ENCODE measurements at places on chromosomes 7 and 10.

GRCh38 chr10:111716032-111716431 lies 467.5 kb downstream of the GPAM start:
- no peak for DNase-seq

DNA sequence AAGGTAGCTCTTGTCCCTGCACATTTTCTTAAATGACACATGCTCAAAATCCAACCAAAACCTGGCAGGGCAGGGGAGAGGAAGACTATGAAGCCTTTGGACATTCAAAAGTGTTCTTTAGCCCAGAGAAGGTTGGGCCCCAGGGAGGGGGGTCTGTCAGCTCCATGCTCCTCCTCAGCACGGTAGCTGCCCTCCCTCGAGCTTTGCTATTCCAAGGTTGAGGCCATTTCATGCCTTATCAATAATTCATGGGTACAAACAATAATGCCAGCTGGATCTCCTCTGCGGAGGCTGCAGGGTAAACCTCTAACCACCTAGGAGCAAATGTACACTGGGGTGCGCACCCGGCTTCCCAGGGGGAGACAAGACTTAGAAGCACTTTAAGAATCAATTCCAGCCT lies 61.5 kb downstream of the SLIT1 start:
- DNase-seq, result no peak

- no peak for DNase-seq
Observed at GRCh38 chr7:157189405-157189804, 50.7 kb downstream of the UBE3C start.

DNA sequence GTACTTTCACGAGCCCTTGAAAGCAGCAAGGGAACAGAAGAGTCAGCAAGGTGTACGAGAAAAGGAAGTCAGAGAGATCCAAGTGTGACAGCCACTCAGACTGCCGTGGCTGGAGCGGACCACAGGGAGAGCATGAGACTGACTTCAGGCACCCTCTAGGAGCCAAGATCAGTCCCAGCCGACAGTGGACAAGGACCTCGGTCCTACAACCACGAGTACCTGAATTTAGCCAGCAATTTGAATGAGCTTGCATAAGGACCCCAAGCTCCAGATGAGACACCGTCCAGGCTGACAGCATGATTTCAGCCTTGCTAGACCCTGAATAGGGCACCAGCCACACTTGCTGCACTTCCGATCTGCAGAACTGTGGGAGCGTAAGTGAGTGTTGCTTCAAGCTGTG lies 13.7 kb upstream of the EBF3 start:
- DNase-seq, result no peak

DNA sequence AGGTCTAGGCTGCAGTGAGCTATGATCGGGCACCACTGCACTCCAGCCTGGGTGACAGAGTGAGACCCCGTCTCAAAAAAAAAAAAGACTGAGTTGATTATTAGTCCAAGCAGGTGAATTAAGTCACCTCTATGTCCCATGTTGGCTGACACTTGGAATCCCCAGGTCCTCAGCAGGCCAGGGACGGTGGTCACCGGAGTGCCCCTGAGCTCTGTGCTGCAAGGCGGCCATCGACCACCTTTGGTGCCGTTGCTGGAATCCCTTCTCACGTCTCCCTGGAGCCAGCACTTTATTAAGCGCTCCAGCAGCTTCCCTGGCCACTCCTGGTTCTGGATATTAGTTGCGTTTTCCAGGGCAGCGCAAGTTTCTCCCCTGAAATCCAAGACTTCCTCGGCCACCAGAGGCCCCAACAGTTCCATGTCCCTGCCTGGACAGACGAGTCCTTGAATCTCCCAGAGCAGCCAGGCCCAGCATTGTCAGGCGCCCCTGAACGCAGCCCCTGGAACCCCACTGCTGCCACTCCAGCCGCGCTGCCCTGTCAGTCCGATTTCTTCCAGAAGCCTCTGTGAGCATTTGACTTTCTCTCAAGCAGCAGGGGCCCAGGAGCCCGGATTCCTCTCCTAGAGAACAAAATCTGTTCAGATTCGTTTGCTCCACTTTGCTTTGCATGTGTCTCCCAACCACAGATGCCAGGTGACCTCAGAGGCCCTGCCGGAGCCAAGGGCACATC lies 38.4 kb upstream of the FOXL3 start:
- no peak for DNase-seq

DNA sequence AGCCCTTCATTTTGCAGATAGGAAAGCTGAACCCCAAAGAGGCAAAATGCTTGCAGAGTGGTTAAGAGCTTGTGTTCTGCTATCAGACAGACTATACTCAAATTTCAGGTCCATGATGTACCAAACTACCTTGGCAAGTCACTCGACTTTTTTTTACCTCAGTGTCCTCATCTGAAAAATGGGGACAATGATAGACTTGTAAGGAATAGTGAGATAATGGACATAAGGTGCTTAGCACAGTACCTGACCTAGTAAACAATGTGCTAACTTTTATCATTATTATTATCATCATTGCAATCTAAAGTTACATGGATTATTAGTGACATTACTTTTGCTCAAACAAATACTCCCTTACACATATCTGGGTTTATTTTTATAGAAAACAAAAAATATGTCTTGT lies 79.4 kb upstream of the ARID5B start:
- DNase-seq, result no peak

DNA sequence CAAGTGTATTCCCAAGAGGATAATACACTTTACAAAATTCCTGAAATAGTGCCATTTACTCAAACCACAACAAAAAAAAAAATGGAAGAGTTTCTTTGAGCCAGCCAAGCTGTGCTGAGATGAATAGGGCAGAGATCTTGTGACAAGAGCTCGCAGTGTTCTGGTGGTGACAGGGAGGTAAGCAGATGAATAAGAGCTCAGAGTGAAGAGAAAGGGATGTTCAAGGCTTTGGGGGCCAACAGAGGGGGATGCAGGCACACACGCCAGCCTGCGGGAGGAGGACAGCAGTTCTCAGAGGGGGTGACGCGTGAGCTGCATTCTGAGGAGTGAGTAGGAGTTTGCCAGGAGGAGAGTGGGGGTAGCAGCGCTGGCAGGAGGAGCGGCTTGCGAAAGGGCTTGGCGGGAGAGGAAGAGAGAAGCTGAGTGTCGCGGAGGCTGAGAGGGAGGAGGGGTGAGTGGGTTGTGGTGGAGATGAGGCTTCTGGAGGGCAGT lies 194.4 kb upstream of the IMMP2L start:
- DNase-seq, result no peak

DNA sequence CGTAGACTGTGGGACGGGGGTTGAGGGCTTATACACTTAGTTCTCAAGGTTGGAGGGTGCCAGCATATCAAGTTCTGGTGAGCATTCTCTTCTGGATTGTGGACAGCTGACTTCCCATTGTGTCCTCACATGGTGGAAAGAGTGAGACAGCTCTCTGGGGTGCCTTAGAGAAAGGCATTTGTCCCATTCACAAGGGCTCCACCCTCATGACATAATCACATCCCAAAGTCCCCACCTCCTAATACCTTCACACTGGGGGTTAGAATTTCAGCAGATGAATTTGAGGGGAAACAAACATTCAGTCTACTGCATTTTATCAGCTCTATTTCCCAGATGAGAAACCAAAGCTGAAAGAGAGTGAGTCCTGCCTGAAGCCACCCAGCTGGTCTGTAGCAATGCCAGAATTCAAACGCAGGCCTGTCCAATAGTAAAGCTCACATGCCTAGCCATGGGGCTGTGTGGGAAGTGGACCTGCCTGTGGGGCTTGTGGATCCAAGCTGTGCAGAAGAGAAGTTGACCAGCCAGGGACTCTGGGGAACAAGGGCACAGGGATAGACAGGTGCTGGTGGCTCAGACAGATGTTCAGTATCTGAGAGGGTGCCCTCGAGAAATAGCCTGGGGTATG lies 34.9 kb upstream of the LOXL4 start:
- DNase-seq, result no peak

DNA sequence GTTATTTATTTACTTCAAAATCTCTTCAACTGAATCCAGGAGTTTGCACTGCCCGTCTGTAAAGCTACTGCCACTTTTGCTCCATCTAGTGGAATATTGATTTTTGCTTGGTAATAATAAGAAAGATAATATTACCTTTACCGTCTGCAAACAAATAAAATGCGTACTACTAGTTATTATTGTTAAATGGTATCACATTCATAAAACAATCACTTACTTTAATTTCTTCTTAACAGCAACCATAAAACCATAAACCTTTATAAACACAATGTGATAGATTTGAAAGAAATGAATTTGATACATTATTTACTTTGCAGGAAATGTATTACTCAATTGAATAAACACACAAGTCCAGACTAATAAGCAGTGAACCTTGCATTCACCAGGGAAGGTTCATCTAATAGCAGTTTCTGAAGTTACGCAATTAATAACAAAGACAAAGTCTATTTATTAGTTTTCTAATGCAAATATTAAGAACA lies 6.4 kb downstream of the AGMO start:
- DNase-seq, result no peak

All from activated CD4-positive, alpha-beta T cell treated with anti-CD3 and anti-CD28 coated beads, Interleukin-2, amount 50 U/mL, for 48 hours (primary cell).